Stimulated activated CD8-positive, alpha-beta memory T cell treated with anti-CD3 and anti-CD28 coated beads, Interleukin-4, amount 100 ng/mL, for 4 hours (primary cell): ENCODE measurements at places on chromosomes 11 and 22.

- no peak for DNase-seq
Measured at GRCh38 chr22:39283322-39284141, 35.9 kb downstream of the RPL3 start.

DNA sequence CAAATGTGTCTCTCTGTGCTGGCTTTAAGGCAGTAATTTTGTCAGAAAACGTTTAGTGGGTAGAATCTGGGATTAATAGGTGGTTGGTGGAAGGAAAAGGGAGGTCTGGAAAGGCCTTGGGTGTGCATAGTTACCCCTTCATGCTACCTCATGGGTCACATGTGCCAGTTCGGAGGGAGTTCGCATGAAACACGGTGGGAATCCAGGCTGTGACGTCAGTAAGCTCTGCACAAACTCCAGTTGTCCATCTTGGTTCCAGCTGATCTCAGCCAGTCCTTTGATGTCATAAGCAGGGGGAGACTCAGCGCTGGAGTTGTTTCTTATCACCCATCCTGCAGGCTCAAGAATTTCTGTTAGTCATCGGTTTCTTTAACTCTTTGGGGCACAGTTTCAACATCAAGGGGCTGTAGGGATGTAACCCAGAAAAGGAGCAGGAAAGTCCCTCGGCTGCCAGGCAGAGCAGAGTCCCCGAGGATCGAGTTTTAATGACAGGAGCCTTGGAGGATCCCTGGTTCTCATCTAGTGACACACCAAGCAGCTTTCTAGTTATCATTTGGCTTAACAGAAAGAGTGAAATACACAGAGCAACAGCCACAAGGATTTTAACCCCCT is 28.9 kb downstream of the MOV10L1 start:
- no peak for DNase-seq

DNA sequence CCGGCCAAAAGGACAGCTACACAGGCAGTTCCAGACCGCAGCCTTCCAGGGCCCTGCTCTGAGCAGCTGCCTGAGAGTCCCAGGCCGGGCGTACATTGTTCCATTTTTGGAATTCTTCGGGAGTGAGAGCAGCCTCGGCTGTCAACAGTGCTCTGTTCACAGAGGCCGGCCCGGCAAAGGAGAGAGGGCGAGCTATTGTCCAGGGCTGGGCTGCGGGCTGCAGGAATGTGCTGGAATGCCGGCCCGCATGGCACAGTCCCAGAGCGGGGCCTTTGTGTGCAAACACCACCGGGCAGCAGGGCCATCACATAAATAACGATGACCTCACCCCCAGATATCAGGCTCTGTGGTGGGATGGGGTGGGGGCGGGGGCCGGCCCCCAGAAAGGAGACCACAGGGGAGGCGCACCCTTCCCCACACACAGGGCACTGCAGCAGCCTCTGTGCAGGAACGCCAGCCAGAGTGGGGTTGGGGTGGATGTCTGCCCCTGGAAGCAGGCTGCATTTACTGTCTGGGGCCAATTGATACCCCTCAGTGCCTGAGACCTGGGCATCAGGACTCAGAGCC is 15.8 kb downstream of the LINC01488 start:
- no peak for DNase-seq

GRCh38 chr11:117092951-117093590 is 5.2 kb downstream of the SIK3 start:
- no peak for DNase-seq

- no peak for DNase-seq
Measured at GRCh38 chr11:14059491-14059890, 97.0 kb downstream of the SPON1 start.
